Stimulated activated CD8-positive, alpha-beta memory T cell treated with anti-CD3 and anti-CD28 coated beads, Interleukin-15, amount 100 ng/mL, for 48 hours (primary cell): ENCODE measurements at places on chromosomes 12 and 14.

GRCh38 chr12:70983692-70984091 is 63.2 kb upstream of the PTPRR start:
- no peak for DNase-seq

DNA sequence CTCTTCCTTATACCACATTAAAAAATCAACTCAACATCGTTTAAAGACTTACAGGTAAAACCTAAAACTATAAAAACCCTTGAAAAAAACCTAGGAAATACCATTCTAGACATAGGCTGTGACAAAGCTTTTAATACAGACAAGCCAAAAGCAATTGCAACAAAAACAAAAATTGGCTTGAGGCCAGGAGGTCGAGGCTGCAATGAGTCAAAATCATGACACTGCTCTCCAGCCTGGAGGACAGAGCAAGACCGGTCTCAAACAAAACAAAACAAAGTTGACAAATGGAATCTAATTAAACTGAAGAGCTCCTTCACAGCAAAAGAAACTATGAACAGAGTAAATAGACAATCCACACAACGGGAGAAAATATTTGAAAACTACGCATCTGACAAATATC is 1057.8 kb downstream of the FSCB start:
- DNase-seq: no peak

GRCh38 chr14:101761881-101762529 is 496 bp downstream of the PPP2R5C start:
- DNase-seq: no peak

DNA sequence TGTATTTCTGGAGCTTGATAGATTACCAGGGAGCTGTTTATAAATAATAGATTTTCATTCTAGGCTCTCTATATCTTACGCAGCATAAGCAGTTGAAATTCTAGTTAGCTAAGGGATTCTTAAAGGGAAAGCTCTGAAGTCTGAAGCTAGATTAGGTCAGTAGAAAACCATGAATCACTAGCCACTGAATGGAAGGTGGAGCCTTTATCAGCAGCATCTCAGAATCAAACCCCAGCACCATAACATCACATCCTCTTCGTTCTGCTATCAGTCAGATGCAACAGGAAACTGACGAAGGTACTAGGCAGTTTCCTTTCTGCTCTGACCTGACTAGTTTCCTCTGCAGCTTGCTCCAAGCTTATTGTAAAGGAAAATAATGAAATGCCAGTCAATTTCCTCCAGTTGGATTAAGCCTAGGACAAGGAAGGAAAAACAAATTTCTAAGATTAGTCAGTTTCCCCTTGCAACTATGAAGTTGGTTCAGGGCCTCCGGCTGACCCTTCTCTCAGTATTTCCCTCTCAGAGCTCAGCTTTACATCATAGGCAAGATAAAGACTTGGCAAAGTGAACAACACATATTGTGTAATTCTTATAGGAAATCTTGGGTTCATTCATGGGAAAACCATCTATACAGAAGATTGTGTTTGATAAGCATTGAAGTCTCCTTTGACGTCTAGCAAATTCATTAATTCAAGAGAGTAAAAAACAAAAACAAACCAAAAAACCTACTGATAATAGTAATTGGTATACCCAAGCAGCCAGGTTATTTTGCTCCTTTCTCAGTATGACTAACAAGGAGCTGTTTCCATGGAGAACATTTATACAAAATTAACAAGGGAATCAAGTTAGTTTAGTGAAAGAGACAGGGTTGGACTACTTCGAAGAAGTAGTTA is 43.4 kb upstream of the CFAP54 start:
- no peak for DNase-seq

DNA sequence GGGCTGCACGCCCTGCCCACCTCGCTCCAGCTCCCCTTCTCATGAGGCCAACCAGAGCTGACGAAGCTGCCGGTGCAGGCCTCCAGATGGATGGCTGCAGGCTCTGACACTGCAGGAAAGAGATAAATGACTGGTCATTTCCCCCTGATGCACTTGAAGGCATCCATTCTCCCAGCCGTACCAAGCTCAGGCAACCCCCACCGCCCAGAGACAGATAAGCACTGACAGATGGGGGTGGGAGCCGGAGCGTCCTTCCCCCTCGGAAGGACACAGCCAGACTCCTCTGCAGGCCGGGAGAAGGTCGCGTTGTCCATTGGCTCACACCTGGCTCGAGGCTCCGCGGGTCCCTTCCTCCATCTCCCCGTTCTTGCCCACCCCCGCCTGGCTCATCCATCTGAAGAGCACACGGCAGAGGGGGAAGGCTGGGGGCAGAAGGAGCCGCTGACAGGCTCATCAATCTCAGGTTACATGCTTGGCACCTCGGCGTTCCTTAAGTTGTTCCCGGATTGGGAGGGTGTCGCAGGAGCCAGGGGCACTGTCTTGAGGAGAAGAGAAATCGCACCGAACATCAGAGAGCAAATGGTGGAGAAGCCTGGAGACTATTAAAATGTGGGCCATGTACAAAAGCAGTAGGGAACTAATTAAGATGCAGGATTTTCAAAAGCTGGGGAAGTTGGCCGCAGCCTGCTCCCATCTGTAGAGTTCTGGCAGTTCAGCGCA is 151.6 kb downstream of the DPF3 start:
- no peak for DNase-seq

- no peak for DNase-seq
Observed at GRCh38 chr12:66352197-66352596, 49.9 kb downstream of the HELB start.

GRCh38 chr12:108308395-108309085 is 30.6 kb downstream of the CMKLR1 start:
- DNase-seq: no peak

DNA sequence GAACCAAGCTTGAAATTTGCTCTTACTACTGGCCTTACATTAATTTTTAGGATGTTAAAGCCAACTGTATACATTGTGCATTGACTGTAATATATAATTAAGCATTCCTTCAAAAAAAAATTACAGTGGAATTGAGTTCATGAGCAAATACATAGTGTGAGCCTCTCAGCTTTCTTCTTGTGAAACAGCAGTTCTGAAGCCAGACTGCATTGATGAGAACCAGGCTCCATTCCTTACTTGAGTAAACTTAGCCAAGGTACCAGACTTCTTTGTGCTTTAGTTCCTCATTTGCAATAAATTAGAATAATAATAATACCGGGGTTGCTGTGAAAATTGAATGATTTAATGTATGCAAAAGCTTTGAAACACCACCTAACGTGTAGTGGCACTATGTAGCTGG is 169.5 kb downstream of the ANO4 start:
- DNase-seq: no peak
